ENCODE measurements at places on chromosomes 12 and 14. TPM values are rescaled to one million over a fixed set of nuclear protein-coding genes. Genes with fewer than 3 reads are reported as not detected.

DNA sequence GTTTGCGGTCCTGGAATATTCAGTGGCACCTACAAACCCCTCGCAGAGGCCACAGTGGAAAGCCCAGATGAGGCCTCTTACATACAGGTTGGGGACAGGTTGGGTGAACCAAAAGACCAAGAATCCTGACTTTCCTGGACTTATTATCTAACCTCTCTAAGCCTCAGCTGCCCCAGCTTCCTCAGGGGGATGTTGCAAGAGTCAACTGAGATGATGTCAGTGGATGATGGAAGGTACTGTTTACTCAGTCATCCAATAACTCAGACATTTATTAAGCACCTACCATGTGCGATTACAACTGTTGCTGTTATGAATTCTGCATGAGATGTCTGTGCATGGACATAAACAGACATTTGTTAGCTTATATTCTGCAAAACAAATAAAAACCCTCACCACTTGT, 72.8 kb downstream of the RFX4 start:
- no peak for DNase-seq

GRCh38 chr12:1465990-1466389, 128.4 kb downstream of the FBXL14 start:
- no peak for DNase-seq

The SLC7A7 gene
- 30.1 TPM for polyA plus RNA-seq

The ANO2 gene
- not detected for polyA plus RNA-seq

The VRTN gene
- not detected for polyA plus RNA-seq

GRCh38 chr14:53126731-53127130, 26.4 kb downstream of the DDHD1 start:
- DNase-seq: no peak

GRCh38 chr12:116183741-116184141, 93.8 kb downstream of the MED13L start:
- DNase-seq: no peak

DNA sequence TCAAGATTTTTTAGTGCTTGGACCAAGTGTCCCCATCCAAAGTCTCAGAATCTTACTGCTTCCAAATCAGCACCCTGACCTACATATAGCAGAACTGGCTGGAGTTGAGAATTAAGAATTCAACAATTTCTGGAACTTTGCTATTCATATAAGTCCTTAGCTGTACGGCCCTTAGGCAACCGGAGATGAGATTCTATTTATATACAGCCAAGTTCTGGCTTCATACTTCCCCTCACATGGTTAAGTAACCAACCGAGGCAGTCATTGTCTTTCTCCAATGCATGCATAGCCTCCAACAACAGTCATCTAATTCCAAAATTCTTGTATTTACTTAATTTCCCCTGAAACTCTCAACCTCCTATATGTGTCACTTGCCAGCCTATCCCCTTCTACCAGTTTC, 76.6 kb downstream of the SINHCAF start:
- DNase-seq: no peak

GRCh38 chr12:124402248-124403066, 107.6 kb downstream of the RFLNA start:
- DNase-seq: no peak

- no peak for DNase-seq
Measured at GRCh38 chr12:127911291-127911690, 355.7 kb upstream of the TMEM132C start.

- DNase-seq: no peak
Measured at GRCh38 chr14:29148221-29148620, 381.6 kb downstream of the FOXG1 start.

The RNASE7 gene
- polyA plus RNA-seq: not detected

DNA sequence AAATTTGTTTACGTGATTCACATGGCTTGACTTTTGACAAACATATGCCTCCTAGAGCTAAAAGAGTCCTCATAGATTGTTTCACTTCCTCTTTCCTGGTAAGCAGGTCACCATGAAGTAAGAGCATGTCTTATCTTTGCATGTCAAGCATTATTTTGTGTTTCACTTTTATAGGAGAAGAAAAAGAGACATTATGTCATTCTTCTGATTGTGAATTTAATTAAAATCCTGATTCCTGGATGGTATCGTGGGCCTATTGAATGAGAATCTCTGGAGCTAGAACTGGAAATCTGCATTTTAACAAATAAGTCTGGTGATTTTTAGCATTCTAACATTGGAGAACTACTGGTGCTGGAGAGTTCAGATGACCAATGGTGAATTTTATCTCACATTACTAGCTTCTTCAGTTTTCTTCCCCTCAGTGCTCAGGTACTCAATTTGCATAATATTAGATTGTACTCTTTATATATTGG, 218.6 kb upstream of the ATP2B1 start:
- no peak for DNase-seq

DNA sequence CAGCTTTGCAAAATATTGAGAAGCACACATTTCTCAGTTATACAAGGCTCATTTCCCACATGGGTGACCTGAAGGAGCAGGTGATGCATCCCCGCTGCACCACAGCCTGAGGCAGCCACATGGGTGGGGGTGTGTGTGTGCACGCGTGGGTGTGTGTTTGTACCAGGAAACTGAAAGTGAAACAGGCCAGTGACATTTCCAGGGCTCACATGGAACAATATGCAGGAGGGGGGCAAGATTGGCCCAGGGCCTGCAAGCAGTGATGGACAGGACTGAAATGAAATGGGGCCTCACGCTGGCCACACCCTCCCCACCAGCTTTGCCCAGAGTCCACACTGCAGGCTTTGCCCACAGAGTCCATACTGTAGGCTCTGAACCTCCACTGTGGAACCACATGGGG, 154.2 kb upstream of the PARP11 start:
- DNase-seq: no peak

GRCh38 chr12:127726671-127727315, 540.2 kb upstream of the TMEM132C start:
- no peak for DNase-seq
